SIG-M5 (cell line): ENCODE measurements at places on chromosomes 5 and 9.

DNA sequence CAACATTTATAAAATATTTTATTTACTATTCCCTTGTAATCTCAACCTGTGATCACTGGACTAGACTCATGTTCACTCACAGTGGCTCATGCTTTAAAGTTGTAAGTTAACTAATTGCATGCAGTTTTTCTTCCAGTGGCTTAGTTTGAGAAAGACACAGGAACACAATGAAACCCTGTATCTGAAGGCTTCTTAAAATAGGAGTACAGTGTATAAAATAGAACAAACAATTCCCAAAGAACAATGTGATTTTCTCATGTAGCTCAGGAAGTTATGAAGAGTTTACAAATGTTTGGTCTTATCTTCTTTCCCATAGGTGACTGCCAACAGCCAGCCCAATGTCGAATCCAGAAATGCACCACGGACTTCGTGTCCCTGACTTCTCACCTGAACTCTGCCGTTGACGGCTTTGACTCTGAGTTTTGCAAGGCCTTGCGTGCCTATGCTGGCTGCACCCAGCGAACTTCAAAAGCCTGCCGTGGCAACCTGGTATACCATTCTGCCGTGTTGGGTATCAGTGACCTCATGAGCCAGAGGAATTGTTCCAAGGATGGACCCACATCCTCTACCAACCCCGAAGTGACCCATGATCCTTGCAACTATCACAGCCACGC, 5.9 kb downstream of the RGMB start:
- DNase-seq, result no peak

DNA sequence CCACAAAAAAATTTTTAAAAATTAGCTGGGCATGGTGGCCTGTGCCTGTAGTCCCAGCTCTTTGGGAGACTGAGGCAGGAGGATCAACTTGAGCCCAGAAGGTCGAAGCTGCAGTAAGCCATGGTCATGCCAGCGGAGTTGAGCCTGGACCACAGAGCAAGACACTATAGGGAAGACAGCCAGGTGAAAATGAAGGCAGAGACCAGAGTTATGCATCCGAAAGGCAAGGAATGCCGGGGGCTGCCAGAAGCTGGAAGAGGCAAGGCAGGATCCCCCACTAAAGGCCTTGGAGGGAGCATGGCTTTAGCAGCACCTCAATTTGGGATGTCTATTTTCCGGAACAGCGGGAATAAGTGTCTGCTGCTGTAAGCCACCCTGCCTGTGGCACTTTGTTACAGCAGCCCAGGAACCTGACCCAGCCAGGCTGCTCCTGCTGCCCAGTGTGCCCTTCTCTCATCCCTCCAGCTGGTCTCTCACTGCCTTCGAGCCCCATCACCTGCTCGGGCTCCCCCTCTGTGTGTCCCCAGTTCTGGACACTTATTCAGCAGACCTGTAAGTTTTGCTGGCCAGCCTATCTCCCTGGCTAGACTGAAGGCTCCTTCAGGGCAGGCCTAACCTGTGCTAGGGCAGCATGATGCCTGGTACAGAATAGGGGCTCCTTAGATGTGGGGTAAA, 16.8 kb upstream of the JADE2 start:
- DNase-seq, result no peak

DNA sequence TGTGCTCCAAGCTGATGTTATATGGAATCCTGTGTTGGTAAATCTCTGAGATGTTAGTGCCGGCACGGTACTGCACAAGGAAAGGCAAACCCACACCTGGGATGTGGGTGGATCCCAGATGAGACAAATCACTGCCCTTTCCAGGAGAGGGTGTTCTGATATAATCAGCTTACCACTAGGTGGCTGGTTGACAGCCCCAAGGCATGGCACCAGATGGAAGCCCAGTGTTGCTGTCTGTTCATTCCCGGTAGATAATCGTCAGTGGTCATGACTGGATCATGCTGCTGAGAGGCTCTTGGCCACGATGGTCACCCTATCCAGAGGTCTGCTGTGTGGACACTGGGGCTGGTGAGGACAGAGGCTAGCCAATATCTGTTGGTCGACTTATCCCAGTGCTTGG, 184.0 kb downstream of the CACNA1B start:
- DNase-seq, result no peak

DNA sequence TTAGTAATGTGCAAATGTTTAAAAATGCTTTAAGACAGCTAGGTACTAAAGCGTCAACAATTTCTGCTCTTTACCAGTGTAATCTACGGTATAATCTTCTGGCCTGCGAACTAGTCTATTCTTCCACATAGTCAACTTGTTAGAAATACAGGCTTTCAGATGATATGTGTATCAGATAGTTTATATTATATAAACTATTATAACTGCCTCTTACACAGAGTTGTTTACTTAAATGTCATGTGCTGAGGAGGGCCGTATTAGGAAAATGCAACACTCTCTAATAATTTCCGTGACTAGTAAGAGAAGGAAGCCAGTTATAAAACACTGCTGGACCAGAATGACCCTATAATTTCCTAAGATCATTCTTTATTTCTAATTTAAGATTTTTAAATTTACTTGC, 63.6 kb downstream of the WDR41 start:
- no peak for DNase-seq

DNA sequence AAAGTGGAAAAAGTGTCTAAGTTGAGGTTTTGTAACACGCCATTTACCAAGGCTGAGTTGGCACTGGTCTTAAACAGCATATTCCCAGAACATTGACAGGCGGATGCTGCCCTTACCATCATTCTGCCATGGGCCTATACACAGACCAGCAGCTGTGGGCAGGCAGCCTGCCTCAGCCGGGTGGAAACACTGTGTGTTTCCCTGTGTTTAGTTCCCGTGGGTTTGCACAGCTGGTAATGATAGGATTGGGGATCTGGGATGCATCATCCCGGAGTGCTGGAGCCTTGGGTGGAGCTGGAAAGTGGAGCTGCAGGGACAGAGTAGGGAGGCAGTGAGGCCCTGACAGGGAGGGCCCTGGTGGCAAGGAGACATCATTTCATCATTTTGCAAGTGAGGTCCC, 5.5 kb upstream of the FGD3 start:
- DNase-seq, result no peak

DNA sequence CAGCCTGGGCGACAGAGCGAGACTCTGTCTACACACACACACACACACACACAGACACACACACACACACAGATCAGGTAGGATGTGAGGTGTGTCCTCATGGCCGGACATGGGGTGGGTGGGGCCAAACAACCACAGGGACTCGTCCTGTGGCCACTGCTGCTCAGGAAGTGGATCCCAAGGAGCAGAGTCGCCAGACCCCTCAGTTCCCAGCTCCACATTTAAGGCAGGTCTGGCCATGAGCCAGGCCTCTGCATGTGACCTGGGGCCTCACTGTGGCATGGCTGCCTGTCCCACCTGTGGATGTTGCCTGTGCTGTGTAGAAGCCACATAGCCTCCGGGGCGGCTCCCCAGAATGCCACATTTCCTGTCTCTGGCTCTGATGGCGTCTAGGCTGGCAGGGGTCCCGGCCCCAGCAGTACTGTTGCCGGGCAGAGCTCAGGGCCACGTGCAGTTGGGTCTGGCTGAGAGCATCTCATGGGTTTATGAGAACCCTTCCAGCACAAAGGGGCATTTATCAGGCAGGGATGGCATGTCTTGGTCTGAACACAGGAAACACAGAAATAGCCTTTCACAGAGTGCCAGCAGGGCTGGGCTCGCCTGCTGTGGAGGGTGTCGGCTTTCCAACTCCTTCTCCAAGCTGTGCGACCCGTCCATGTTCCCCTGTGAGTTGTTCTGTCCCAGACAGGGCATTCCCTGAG, 9.9 kb upstream of the NINJ1 start:
- DNase-seq, result no peak

GRCh38 chr5:133664422-133664821, 52.1 kb upstream of the FSTL4 start:
- DNase-seq, result no peak

- no peak for DNase-seq
These were observed 30.4 kb upstream of the FABP6 start for GRCh38 chr5:160198841-160199409.

GRCh38 chr9:112731971-112732370, 14.1 kb upstream of the INIP start:
- no peak for DNase-seq

GRCh38 chr9:33133186-33133585, 34.0 kb downstream of the B4GALT1 start:
- no peak for DNase-seq

DNA sequence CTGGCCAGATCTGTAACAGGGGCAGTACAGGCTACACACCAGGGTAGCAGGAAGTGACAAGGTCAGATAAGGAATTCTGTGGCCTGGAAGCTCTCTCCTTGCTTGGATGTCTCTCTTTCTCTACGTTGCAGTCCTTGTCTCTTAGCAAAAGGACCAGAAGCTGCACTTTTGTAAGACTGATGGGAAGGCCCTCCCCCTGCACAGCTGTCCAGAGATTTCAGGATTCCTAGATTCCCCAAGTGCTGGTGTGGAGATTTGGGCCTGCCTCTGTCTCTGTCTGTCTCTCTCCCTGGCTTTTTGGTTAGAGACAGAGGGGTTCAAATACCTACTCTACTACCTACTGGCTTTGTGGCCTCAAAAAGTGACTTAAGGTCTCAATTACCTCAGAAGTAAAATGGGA, 10.0 kb upstream of the CNTFR start:
- no peak for DNase-seq

DNA sequence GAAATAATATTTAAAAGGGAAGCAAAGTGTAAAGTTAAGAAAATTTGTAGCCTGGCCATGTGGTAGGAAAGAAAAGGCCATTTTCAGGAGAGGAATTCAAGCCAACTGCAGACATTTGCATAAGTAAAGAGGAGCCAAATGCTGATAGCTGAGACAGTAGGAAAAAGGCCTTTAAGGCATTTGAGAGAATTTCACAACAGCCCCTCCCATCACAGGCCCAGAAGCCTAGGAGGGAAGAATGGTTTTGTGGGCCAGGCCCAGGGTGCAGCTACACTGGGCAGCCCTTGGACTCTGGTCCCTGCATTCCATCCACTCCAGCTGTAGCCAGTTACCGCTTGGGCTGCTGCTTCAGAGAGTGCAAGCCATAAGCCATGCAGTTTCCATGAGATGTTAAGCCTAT, 1556.8 kb downstream of the EFNA5 start:
- DNase-seq, result no peak

GRCh38 chr5:118211606-118212005, 776.7 kb downstream of the DTWD2 start:
- no peak for DNase-seq

- no peak for DNase-seq
These were observed 828 bp downstream of the ZSWIM6 start for GRCh38 chr5:61332851-61333320.

DNA sequence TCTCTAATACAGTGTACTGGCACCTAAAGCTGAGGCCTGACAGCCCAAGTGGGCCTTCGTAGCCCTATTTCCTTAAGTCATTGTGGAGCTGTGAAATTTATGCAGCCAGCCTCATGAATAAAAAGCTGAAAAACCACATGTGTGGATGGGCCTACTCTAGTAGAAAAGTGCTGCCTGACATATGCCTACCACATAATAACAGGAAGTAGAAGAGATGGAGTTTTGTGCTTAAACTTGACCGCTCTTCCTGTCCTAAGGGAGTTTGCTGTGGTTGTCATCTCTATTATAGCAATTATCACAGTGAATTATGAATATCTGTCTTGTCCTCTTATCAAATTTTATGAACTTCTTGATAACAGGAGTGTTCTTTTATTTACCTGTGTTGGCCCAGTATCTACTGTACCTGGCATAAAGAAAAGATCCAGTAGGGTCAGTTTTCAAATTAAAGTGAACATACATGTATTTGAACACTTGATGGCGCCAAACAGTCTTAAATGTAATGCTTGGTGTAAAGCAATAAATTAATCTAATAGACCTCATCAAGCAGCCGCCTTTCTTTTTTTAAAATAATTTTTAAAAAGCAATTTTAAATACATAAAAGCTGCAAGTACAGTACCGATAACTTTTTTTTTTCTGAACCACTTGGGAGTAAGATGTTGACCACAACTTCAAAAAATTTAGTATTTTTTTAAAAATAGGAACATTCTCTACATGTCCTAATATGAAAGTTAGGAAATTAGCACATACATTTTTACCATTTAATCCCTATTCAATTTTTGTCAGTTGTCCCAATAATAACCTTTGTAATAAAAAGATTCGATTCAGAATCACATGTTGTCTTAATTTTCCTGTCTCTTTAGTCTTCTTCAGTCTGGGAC, 51.0 kb downstream of the FKTN start:
- DNase-seq, result no peak

DNA sequence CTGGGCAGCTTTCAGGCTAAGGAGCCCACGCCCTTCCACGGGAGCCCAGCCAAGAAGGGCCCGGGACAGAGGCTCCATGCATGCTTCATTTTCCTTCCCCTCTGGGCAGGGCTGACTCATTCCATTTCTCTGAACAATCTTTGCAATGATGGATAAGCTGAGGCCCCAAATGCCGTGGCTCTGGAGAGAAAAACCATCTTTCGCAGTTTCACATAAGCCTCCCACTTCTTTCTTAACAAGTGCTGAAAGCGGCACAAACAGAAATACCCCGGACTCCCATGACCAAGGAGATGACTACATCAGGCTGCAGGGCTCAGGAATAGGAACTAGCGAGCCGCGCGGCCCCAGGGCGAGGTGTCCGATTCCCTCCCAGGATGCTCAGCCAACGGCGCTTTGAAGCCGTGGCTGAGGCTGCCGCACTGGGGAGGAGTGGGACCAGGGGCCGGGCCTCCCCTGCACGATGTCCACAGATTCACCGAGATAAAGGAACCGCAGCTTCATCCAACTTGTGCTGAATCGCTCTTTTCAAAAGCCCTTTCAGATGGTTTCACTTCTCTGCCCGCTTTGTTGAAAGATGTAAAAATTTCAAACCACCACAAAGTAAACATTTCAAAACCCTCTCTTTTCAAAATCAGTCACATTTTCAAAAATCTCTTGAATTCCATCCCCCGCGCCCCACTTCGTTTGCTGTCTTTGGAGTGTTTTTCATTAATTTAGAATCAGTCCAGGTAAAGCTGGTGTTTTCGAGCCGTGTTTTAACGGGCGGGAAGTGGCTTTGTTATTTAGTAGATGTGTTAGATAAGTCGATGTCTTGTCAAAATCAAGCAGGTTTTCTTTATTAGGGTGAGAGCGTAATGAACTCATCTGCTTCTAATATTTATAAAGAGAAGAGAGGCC, 96.5 kb upstream of the LMX1B start:
- peak; percentile 60 for DNase-seq

DNA sequence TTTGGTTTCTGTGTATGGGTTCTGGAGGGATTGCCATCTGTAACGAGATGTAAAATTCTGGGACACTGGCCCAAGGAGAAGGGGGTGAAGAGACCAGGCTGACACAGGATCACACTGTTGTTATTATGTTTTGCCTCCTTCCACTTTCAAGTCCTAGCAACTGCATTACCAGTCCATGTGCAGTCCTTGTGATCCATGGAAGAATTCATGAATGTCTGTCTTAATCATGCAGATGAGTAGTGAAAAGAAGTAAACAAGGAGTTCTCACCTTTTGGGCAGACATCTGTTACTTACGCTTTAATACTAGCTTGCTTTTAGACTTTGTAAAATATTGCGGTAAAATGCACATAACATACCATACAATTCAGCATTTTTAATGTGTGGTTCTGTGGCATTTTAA, 18.3 kb downstream of the MEGF10 start:
- no peak for DNase-seq

DNA sequence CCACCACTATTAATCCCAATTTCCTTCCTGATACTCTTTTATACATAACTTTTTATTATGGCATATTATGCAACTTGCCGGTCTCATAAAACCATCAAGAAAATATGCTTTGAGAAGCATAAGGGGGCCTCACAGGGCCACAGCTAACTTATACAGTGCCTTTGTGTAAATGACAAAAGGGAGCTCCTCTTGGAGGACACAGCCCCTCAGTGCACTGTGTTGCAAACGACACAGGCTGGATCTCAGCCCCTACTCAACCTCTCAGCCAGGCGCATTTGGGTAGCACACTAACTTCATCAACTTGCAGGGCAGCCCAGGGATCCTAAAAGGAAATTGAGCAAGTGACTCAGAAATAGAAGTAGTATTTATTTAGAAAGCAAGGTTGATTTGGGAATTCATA, 35.4 kb downstream of the RIGI start:
- DNase-seq, result no peak
